ENCODE measurements at places on chromosomes 7 and 10.

DNA sequence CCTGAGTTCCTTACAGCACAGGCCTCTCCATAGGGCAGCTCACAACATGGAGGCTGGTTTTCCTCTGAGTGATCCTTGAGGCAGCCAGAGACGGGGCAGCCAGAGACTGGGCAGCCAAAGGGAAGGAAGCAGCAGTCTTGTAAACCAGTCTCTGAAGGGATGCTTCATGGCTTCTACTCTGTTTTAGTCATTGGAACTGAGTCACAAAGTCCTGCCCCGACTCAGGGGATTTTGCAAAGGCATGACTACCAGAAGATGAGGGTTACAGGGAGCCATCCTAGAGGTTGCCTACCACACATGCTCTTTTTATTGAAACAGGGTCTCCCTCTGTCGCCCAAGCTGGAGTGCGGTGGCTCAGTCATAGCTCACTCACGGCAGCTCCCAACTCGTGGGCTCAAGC lies 44.4 kb upstream of the COMMD3 start:
- DNase-seq, result no peak

DNA sequence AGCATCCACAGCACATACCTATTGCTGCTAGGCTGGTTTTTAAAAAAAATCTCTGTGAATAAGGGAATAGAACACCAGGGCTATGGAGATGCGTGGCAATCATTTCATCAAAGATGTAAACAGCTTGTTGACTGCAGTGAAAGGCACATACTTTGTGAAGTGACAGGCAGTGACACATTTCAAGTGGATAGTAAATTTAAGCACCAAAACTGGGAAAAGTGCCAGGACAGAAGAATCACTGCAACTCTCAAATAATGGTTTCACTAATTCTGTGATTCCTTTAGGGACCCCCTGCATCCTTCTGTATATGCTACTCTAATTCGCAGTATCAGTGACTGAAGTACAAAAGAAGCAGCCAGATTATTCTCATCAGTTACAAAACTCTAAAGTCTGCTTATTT lies 145.2 kb upstream of the KLF14 start:
- no peak for DNase-seq

DNA sequence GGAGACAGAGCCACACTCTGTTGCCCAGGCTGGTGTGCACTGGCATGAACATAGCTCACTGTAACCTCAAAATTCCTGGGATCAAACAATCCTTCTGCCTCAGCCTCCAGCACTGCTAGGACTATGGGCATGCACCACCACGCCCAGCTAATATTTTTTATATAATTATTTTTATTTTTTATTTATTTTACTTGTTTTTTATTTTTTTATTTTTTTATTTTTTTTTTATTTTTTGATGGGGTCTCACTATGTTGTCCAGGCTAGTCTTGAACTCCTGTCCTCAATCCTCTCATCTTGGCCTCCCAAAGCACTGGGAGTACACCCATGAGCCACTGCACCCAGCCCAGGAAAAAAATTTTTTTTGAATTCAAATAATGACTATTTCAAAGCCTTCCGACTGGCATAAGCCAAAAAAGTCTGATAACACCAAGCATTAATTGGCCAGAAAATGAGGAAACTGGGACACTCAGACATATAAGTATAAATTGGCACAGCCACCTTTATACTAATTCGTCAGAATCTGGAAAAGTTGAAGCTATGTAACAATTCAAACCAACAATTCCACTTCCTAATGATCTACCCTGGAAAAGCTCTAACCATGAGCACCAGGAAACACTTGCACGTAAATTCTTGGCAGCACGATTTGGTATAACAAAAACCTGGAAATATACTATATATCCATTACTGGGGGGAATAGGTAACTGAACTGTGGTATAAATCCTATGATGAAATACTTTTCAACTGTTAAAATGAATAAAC lies 6.3 kb downstream of the ZC3HAV1 start:
- peak; percentile 26 for DNase-seq

GRCh38 chr7:147411096-147411495 lies 1179.5 kb upstream of the C7orf33 start:
- DNase-seq, result no peak

DNA sequence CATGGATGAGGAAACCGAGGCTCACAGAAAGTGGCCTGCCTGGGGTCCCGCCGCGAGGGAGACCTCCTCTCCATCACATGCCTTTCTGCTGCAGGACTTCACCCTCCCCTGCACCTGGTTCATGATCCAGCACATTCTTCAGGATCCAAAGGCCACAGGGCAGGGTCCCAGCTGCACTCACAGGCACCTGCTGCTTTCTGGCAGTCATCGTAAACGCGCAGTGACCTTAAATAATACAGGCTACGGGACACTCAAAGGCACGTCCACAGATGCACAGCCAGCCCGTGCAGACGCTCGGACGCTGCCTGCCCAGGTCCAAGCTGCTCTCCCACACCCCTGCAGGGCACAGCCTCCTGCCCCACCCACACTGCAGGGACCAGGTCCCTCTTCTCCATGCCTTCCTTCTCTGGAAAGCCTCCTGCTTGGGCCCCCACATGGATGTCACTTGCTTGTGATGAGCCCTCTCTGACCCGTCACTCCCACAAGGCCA lies 49.9 kb downstream of the CALML3 start:
- no peak for DNase-seq

DNA sequence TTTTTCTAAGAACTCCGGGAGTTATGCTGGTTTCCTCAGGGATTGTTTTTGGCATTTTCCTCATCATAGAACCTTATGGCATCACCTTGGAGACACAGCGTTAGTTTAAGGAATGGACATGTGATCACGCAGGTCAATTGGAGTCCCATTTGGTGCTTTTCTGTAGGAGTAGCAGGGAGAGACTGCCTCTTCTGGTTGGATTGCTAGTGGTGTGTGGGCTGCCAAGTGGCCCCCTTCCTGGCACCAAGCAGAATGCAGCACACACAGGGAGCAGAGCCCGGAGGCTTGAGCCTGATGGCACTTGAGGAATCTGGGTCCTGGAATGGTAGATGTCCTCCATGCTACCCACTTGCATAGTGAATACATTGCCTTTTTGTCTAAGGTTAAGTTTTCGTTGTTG lies 57.9 kb downstream of the SDK1 start:
- DNase-seq, result no peak

- DNase-seq, result no peak
Observed at GRCh38 chr10:109592391-109592790, 330.9 kb downstream of the XPNPEP1 start.

DNA sequence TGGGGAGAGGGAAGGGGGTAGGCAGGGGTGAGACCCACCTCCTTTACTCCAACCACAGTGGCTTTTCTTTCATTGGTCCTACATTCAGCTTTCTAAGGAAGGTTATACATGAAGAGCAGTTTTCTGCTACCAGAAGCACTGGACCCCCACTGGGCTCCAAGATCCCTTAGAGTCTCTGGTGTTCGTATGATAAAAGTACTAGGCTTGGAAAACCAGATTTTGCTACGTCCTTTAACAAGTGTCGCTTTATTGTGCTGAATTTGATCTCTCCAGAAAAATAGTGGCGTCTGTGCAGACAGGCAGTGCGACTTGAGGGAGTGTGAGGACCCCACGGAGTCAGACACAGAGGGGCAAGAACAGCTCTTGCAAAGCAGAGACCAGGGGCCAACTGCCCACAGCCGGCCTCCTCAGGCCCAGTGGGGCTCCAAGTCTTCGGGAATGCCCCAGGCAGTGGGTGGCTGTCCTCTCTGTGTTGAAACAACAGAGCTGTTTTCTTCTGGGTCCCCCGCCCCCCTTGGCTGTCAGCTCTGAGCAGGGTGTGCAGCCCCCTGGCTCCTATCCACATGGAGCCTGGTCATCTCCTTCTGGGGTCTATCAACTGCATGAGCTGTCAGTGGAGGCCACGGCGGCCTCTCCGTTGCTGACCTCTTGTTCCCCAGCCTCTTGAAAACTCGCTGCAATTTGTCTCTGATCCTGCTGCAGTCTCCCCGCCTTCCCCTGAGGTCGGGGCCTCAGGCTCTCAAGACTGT lies 333.2 kb downstream of the RPS24 start:
- DNase-seq, result no peak

- DNase-seq, result no peak
Observed at GRCh38 chr10:130380056-130380455, 243.9 kb downstream of the GLRX3 start.

DNA sequence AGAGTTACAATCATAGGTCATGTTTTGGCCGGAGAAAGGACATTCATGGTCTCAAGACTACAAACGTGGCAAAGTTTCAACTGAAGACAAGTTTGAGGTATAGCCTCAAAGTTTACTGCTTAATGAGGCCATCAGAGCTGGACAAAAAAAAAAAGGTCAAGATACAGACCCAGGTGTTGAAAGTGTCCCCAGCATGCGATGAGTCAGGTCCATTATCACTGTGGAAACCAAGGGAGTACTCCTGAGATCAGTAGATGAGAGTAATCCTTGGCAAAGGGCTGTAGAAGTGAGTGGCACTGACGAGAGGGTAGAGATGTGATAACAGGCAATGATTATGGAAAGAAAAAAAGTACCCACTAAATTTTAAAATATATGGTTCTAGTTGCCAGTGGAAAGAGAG lies 80.1 kb upstream of the LRRN3 start:
- no peak for DNase-seq

- DNase-seq, result no peak
Observed at GRCh38 chr10:63720676-63721075, 199.5 kb downstream of the REEP3 start.

GRCh38 chr7:42236266-42236975 lies 588 bp downstream of the GLI3 start:
- DNase-seq, result peak; percentile 32

DNA sequence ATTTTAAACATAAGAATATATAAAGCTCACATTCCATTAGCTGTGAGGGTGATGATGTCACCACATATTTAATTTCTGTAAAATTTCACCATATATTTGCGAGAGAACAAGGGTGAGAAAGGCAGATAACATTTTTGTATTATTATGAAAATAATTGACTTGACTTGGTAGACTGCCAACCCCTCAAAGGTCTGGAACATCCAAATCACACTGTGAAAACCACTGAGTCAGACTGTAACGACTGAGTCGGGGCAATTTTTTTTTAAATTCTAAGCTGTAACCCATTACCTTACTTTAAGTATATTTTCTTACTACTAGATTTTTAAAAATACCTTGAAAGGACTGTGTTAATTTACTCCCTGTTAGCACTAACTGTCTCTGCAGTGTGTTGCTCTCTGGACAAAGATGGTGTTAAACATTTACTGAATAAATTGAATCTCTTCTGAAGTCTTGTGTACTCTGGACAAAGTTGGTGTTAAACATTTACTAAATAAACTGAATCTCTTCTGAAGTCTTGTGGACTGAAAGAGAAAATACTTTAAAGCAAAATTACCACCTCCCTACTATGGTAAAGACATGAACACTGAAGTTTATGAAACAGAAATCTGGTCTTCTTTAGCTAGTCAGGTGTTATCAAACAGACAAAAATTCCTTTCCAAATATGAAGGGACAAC lies 14.1 kb downstream of the PDZD8 start:
- DNase-seq, result no peak

GRCh38 chr10:34866848-34867247 lies 51.8 kb upstream of the PARD3 start:
- no peak for DNase-seq

- DNase-seq, result peak; percentile 93
Observed at GRCh38 chr10:112951359-112952281, 1.6 kb downstream of the TCF7L2 start.

GRCh38 chr7:116968631-116969030 lies 15.3 kb downstream of the ST7 start:
- no peak for DNase-seq

DNA sequence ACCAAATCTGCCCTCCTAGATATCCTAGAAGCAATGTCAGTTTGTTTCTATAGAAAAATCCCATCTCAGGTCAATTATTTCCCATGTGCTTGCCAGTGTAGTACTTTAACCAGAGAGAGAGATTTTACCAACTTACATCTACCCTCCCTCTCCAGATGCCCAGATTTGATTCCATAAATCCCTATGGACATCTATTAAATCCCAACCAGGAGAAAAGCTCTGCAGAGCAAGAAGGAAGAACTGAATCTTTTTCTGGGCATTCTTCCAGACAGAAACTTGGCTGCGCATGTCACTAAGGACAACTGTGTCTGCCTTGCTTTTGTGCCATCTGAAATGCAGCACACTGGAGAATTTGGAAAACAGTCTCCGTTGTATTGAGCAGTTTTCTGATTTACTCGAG lies 597.6 kb downstream of the SORCS1 start:
- no peak for DNase-seq

DNA sequence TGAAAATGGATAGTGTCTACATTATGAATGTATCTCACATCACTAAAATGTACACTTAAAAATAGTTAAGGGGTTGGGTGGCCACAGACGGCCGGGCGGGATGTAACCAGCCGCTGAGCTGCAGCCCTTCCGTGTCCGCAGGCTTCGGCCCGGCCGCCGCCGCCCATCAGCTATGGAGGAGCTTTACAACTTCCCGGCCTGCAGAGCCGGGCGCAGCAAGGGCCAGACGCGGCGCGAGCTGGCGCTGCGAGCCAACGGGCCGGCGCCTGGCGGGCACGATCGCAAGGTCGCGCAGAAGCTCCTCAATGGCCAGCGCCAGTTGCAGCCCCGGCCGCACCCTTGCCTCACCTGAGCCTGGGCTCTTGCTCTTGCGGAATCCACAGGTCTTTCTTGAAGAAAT lies 69.1 kb downstream of the KMT2C start:
- DNase-seq, result no peak

DNA sequence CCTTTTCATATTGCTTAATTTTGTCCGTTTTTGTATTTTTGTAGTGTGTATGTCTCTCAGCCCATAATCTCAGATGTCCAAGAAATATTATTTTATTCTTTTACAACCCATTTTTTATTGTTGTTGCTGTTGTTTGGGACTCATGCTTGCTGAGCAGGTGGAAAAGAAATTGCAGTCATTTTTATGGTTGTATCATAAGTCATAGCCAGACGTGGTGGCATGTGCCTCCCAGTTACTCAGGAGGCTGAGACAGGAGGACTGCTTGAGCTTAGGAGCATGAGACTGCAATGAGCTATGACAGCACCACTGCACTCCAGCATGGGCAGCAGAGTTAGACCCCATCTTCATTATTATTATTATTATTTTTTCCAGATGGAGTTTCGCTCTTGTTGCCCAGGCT lies 117.8 kb downstream of the EPC1 start:
- DNase-seq, result no peak

- peak; percentile 44 for DNase-seq
Observed at GRCh38 chr7:115984105-115984504, 46.5 kb downstream of the TFEC start.

- no peak for DNase-seq
Observed at GRCh38 chr7:8133188-8133848, 128.6 kb downstream of the ICA1 start.
